ENCODE measurements at places on chromosomes 1 and 21.

GRCh38 chr1:108107658-108108057 lies 92.5 kb downstream of the SLC25A24 start:
- peak; percentile 37 for DNase-seq

- no peak for DNase-seq
Observed at GRCh38 chr1:44594353-44594752, 79.9 kb downstream of the TMEM53 start.

DNA sequence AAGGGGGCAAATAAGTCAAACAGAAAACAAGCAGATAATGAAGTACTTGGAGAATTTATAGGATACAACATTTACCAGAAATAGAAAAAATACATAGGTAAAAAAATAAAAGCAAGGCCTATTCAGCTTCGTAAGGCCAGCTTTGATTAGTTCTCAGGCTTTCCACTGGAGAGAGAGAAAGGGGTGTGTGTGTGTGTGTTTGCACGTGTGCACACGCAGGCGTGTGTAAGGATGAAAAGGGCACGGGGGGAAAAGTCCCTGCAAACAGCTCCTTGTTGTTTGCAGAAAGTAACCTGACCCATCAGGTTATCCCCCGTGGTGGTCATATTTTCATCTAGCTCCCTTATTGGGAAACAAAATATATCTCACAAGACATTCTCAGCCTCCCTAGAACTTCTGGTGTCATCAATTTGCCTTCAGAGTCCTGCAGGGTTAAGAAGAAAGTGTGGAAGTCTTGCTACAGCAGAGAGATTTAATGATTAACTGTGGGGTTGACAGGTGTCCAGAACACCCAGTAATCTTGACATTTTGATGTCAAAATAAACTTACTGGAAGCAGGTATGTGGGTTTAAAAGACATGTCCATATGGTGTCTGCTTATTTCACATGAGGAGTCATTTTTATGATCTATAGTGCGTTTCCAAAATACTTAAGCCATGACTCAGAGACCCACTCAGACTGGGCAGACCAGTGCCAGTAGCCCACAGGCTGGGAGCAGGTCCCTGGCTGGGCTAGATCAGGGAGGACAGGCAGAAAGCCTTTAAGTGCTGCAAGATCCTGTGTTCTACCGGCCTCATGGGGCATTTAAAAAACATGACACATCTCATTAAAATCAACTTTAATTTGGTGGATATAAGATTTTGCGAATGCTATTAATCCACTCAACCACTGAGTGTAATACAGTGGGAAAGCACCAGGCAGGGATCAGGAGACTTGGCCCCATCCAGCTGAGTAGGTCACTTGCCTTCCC lies 487.6 kb upstream of the CAMK1G start:
- no peak for DNase-seq

DNA sequence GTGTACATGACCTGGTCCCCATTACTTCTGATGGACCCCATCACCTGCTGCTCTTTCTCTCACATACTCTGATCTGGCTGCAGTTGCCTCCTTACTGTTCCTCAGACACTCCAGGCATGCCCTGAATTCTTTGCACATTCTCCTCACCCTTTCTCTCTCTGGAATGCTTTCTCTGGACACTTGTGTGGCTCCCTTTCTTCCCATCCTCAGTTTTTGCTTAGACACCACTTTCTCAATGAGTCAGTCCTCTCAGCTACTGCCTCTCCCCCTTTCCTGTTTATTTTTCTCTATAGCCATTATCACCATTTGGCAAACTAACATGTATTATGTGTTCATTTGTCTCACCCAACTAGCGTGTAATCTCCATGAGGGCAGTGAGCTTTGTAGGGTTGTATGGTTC lies 28.1 kb downstream of the PLXNA2 start:
- no peak for DNase-seq

- DNase-seq, result no peak
Observed at GRCh38 chr1:27886744-27887143, 14.4 kb downstream of the THEMIS2 start.

GRCh38 chr1:198264282-198264681 lies 107.5 kb downstream of the NEK7 start:
- DNase-seq, result no peak

- DNase-seq, result no peak
Observed at GRCh38 chr1:40986956-40987355, 7.5 kb downstream of the CTPS1 start.

GRCh38 chr1:162383516-162383915 lies 2.0 kb downstream of the C1orf226 start:
- DNase-seq, result no peak

DNA sequence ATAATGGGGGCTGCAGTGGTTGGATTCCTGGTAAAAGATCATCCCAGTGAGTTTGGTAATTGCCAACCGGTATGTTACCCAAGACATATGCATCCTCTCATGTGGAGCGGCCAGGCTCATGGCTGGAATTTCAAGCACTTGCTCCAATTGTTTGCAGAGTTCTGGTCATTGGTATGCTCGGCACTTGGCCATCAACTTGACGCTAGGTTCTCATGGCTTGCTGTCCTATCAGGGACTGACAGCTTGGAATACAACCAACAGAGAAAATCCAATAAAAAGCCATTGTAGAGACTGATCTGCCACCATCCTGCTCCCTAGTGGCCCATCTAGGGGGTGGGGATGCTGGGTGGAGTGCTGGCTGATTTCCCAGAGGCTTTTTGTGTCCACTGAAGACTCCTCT lies 120.9 kb downstream of the EDEM3 start:
- no peak for DNase-seq

- DNase-seq, result no peak
Observed at GRCh38 chr1:177571485-177572076, 398.3 kb downstream of the SEC16B start.

- no peak for DNase-seq
Observed at GRCh38 chr1:21680918-21681317, 11.8 kb upstream of the RAP1GAP start.

DNA sequence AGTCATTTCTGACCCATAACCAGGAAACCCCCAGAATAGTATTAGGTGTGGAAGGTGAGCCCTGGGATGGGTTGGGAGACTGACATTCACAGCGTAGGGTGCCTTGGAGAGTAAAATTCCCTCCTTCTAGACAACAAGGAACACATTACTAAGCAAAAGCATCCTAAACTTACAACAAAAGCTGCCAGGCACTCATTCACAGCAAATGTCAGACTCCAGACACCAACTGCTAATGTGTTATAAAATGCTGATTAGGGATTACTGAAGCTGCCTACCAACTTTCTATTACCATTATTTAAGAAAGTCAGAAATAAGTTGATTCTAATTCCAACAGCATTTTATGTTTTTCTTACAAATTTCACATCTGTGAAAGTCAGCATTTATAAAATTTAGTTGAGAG lies 40.0 kb upstream of the C1orf87 start:
- no peak for DNase-seq

- DNase-seq, result no peak
Observed at GRCh38 chr1:6447818-6448748, 17.9 kb downstream of the TNFRSF25 start.

DNA sequence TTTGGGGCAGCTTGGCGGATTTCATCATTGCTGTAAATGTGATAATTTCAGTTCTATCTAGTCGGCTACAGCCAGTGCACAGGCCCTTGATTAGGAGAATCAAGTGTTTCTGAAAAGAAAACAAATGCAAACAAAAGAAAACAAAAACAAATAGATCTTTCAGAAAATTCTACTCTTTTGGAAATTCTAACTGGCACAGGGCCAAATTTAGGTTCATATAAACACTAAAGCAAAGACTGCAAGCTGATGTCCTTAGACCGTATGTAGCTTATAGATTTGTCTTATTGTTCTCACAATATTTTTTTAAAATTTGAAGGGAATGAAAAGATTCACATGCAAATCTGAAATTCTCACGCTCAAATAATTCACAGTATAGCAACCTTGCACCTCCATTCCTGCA lies 11.2 kb downstream of the UBR4 start:
- DNase-seq, result no peak

GRCh38 chr1:221805121-221805520 lies 63.2 kb upstream of the DUSP10 start:
- DNase-seq, result no peak

DNA sequence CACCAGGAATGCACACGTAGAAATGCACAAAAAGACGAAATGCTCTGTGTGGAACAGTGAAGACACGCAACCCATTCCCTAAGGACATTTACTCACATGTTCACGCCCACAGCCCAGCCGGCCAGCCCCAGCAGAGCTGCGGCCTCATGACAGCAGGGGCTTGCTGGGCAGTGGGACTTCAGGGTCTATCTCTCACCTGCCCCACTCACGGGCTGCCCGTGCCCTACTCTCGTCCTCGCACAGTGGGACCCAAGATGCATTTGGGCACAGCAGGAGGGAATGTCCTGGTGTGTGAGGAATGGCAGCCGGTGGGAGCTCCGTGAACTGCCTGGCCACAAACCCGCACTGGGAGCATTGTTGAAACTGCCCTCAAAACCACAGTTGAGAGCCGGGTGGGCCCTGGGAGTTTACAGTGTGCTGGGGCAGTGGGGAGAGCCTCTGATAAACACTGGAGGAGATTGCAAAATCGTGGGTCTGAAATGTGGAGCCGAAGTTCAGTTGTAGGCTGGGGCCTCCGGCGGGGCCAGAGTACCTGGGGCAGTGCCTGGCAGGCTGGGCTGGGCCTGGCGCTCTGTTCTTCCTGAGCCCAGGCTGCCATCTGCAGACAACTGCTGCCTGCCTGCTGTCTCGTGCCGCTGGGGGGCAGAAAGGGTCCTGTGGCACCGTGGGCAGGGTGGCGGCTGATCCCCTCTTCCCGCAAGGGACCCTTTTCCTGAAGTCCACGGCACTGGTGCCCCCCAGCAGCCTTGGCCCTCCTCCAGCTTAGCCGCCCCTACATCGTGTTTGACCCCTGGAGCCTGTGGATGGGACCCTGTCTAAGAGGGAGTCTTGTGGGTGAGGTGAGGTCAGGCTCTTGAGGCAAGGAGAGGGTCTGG lies 20.7 kb upstream of the POFUT2 start:
- DNase-seq, result no peak

Measured in non-pigmented ciliary epithelial cell (primary cell).